ENCODE measurements at places on chromosomes 6 and 20. TPM values are rescaled to one million over a fixed set of nuclear protein-coding genes. Genes with fewer than 3 reads are reported as not detected.
A peak's percentile ranks its signal among the peaks of the same experiment; 100 is the strongest.

DNA sequence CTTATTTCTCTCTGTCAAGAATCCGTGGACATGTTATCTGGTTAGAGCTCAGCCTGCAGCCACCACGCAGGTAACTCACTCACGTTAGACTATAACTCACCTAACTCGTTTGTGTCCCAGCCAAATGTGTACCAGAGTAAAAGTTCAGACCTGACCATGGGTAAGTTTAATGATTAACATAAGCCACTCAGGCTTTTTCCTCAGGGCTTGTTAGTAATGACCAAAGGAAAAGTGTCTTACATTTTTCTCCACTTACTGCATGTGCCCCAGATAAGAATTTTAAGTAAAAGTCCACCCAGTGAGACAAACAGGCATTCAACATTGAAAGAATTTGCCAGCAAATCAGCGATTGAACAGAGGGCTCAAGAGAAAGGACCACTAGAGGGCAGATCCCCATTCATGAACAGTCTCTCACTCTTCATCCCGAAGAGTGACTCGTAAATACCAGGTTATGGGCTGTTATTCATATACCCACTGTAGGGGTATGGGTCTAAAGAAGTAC, at the start of gene PKHD1:
TSS of gene PKHD1 (minus strand) at position 116 of the 502 bp plus-strand sequence. CDS start 2,680 bp downstream, outside the sequence.
- H3K36me3 ChIP-seq = no peaks in the 10 kb centered on the region
- no peaks in the 10 kb centered on the region for H3K4me1 ChIP-seq
- DNase-seq = peak; percentile 52
- H3K27me3 ChIP-seq = no peaks in the 10 kb centered on the region
- no peak within 1 kb of the TSS for H3K4me3 ChIP-seq

PPP1R14C gene
- 0.38 TPM for total RNA-seq

KHDRBS2 gene
- total RNA-seq = 7.2 TPM

- H3K4me1 ChIP-seq = no peaks in the 10 kb centered on the region
- no peak overlapping the region for H3K27ac ChIP-seq
- H3K27me3 ChIP-seq = no peaks in the 10 kb centered on the region
- no peaks in the 10 kb centered on the region for H3K36me3 ChIP-seq
- no peak for DNase-seq
These were observed 150.7 kb downstream of the PDSS2 start for GRCh38 chr6:107308677-107309076.

C20orf141 gene
- not detected for total RNA-seq

TSPO2 gene
- not detected for total RNA-seq

DNA sequence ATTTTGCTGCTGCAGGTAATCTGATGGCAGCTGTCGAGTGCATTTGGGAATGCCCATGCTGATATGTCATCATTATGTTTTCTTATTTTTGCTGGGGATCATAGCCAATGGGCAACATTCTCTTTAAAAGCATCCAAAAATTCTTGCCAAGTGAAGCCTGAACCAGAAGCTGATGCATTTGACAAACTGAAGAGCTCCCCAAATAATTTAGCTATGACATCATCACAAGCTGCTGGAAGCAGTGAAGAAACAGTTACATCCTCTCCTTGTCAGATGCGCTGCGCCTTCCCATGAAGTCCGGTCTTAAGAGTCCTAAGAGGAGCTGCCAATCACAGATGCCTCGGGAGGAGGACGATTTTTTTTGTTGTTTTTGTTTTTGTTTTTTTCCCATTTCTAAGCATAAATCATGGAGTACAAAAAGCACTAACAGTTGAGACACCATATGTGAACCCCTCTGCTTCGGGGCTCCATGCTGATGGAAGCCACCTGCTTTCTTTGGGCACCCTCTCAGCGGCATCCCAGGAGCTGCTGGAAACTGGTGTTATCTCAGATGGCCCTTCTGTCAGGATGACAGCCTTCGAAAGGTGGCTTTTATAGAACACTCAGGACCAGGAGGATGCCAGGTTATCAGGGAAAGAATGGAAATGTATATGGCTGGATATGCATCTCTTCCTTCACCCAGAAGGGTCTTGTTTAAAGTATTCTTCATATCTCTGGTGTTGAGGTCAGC, 56.1 kb upstream of the FOXQ1 start:
- DNase-seq = no peak
- no peaks in the 10 kb centered on the region for H3K4me1 ChIP-seq
- H3K4me3 ChIP-seq = no peak overlapping the region

- H3K36me3 ChIP-seq = no peaks in the 10 kb centered on the region
- DNase-seq = no peak
- H3K4me1 ChIP-seq = peaks cover 27% of the 10 kb centered on the region
- H3K27me3 ChIP-seq = peaks cover 9% of the 10 kb centered on the region
- H3K27ac ChIP-seq = no peak overlapping the region
- no peak overlapping the region for H3K4me3 ChIP-seq
These were observed 89.3 kb downstream of the CEP57L1 start for GRCh38 chr6:109184638-109185037.

DNA sequence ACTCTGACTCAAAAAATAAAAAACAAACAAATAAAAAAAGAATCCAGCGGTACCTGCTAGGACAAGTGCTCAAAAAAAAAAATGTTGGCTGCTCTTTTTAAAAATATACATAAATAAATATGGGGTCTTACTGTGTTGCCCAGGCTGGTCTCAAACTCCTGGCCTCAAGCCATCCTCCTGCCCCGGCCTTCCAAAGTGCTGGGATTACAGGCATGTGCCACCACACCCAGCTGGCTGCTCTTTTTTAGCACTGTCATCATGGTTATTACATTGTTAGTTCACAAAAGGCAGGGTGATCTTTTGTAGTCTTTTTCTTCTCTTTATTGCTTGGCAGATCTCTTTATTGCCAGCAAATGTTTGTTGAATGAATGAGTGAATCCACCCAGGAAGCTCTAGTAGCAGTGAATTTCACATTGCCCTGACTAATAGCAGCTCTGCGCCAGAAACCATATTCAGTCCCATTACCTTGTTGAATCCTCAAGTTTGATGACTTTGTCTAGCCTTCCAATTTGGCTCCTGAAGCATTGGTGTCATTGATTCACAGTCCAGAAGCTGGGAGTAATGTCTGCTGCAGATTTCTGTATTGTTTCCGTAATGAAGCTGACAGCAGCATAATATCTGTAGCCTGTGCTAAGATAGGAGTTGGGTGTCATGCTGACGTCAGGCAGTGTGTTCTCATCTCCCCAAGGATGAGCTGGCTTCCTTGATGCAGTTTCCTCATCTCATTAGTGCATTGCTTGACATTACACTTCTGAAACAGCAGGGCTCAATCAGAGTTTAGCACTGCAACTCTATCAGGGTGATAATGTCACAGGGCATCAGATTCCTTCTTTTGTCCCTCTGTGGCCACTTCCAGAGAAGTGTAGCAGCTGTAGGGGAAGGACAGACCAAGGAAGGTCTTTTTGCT, 84.9 kb upstream of the TGM3 start:
- H3K4me1 ChIP-seq = peaks cover 5% of the 10 kb centered on the region
- no peak overlapping the region for H3K4me3 ChIP-seq
- peaks cover 12% of the 10 kb centered on the region for H3K27me3 ChIP-seq
- peak; percentile 47 for DNase-seq
- no peaks in the 10 kb centered on the region for H3K36me3 ChIP-seq
- H3K27ac ChIP-seq = no peak overlapping the region
